Spleen (tissue), 13 donors: ENCODE measurements at places on chromosomes 2 and 18.

- no peak for DNase-seq
Observed at GRCh38 chr2:146579147-146579930, 1265.5 kb upstream of the ACVR2A start.

- DNase-seq, result no peak
Observed at GRCh38 chr2:85707304-85707703, 13.1 kb downstream of the GNLY start.

GRCh38 chr2:3665886-3666612 is 8.0 kb downstream of the ALLC start:
- no peak for DNase-seq

GRCh38 chr2:61658841-61659780 is 121.0 kb upstream of the XPO1 start:
- no peak for DNase-seq

DNA sequence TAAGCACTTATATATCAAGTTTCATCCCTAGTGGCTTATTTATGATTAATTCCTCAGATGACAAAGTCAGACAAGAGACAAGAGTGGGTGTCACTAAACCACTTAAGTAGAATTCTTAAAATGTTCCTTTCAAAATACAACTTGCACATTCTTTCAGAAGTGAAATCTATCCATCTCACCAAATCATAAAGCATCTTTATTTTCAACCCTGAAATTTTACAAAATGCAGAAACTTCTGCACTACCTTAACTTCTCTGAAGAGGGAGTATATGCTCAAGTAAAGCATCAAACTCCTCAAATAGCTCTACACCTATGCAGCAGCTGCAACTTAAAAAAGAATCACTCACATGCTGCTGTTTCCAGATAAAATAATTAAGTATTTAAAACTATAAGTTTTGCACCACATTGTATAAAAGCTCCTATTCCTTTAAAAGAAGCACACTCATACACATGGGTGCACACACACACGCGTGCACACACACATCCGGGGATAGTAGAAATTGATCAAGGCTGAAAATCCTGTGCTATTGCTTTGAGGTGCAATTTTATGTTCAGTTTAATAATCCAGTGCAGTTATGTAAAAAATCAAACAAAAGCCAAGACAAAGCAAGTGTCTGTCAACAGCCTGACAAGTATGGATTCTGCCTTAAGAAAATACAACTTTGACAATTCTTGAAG is 244.5 kb downstream of the TCF4 start:
- DNase-seq, result no peak
